Astrocyte (in vitro differentiated cells and primary cell): ENCODE measurements at places on chromosomes 1 and 21. TPM values are rescaled to one million over a fixed set of nuclear protein-coding genes. Genes with fewer than 3 reads are reported as not detected.

SORT1 gene
- total RNA-seq: 135 and 138 TPM in 2 replicates

RGS1 gene
- not detected in 2 replicates for total RNA-seq

ABCA4 gene
- total RNA-seq: 0.14 and 0.20 TPM in 2 replicates

AKT3 gene
- 62.2 and 64.5 TPM in 2 replicates for total RNA-seq

KIF21B gene
- 4.7 and 5.6 TPM in 2 replicates for total RNA-seq

UBL4B gene
- not detected in 2 replicates for total RNA-seq

LCE1F gene
- not detected in 2 replicates for total RNA-seq

IL20 gene
- total RNA-seq: not detected in 2 replicates

GRHL3 gene
- total RNA-seq: 2.6 and 6.9 TPM in 2 replicates

CLCA1 gene
- total RNA-seq: not detected in 2 replicates

- H3K36me3 ChIP-seq: no peaks in the 10 kb centered on the region
- no peak for DNase-seq
- no peak overlapping the region for H3K4me3 ChIP-seq
- H3K4me1 ChIP-seq: no peaks in the 10 kb centered on the region
- H3K27me3 ChIP-seq: peaks cover 6% of the 10 kb centered on the region
Measured at GRCh38 chr1:43280692-43281091, 4.7 kb downstream of the C1orf210 start.

DNA sequence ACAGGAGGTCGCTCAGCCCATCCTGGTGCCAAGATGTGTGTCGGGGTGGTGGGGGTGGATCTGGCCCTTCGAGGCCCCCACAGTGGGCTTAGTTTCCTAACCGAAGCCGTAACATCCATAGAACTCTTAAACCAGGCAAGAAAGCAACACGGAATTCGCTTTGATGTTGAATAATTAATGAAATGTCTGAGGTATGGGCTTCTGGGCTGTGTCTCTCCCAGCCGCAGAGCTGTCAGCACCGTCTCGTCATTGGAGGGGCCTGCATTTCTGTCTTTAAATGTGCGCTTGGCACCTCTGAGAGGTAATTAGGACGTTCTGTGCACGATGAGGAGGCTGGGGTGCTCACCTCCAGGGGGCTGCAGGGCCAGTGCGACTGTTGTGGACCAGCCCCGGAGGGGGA, 13.3 kb upstream of the PLCH2 start:
- no peak for DNase-seq
- no peaks in the 10 kb centered on the region for H3K36me3 ChIP-seq
- H3K4me1 ChIP-seq: no peaks in the 10 kb centered on the region
- no peak overlapping the region for H3K27ac ChIP-seq
- peaks cover 4% of the 10 kb centered on the region for H3K27me3 ChIP-seq

GRCh38 chr1:245292553-245292952, 137.8 kb downstream of the KIF26B start:
- H3K36me3 ChIP-seq: no peaks in the 10 kb centered on the region
- no peaks in the 10 kb centered on the region for H3K4me1 ChIP-seq
- no peak overlapping the region for H3K4me3 ChIP-seq

DNA sequence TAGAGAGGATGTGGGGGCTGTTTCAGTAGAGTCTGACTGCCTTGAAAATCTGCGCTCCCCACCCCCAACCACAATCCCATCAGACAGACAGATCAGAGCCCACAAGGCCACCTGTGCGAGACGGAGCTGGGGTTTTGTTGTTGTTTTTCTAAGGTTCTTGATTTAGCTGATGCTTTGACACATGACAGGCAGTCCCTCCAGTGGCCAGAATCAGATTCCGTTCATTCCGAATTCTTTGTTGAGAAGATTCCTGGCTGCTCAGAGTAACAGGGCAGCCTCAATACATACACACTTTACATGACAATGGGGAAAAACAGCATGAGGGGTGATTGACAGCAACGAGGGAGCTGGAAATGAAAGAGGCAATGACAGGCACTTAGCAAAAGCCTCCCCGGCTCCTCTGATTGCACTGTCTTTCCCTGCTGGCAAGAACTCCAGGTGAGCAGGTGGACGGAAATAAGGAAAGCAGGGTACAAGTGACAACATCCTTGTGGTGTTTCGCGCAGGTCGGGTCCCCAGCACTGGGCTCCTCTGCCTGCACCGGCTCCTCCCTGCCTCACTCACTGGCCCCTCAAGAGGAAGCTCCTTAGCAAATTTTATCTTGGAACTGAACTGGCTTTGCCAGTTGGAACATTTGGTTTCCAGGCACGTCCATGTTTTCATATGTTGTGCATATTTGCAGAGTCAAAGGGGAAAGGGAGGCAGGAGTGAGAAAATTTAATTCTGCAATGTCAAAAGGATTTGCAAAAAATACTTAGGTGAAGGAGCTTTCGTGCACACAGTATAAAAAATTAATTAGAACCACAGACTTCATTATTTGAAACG, 148.7 kb downstream of the PGBD5 start:
- no peak for DNase-seq
- H3K4me1 ChIP-seq: no peaks in the 10 kb centered on the region
- H3K4me3 ChIP-seq: no peak overlapping the region
- H3K27ac ChIP-seq: no peak overlapping the region
- H3K27me3 ChIP-seq: no peaks in the 10 kb centered on the region

GRCh38 chr1:55427606-55428005, 212.4 kb upstream of the USP24 start:
- no peaks in the 10 kb centered on the region for H3K27me3 ChIP-seq
- H3K27ac ChIP-seq: no peak overlapping the region
- DNase-seq: peak; percentile 36
- H3K4me1 ChIP-seq: peaks cover 30% of the 10 kb centered on the region

GRCh38 chr1:2125350-2126211, 69.0 kb downstream of the FAAP20 start:
- peaks cover 2% of the 10 kb centered on the region for H3K4me1 ChIP-seq
- no peaks in the 10 kb centered on the region for H3K36me3 ChIP-seq
- no peaks in the 10 kb centered on the region for H3K27me3 ChIP-seq
- H3K27ac ChIP-seq: no peak overlapping the region
